ENCODE measurements at places on chromosomes 1 and 21.

- DNase-seq: no peak
Observed at GRCh38 chr1:154620751-154621150, 12.8 kb upstream of the ADAR start.

GRCh38 chr1:108096089-108096488, 104.1 kb downstream of the SLC25A24 start:
- DNase-seq: no peak

DNA sequence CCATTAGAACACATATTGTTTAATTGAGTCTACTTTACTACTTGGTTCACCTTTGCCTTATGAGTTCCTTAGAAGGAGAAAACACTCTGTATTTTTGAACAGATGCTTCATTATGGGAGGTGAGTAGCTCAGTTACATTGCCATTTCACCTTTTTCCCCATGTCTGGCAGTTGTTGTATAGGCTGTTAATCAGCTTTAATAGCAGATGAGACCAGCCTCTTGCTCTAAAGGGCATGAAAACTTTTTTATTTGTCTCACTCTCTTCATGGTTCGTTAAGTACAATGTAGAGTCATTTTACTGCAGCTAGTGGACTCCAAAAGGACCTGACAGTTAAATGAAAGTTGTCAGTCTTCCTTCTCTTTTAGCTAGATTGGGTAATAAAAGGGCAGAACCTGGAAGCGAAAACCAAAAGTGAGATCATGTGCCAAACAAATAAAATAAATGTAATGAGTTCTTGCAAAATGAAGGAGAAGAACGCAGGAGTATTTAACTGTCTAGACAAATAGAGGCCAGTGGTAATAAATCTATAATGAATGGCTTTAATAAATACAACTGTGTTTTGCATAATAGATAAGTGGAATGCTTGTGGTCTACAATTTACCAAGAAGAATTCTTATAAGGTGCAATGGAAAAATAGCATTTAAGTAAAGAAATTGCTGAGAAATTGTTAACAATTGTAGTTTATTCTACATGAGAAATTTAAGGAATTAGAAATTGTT, 180.0 kb upstream of the NEGR1 start:
- no peak for DNase-seq

DNA sequence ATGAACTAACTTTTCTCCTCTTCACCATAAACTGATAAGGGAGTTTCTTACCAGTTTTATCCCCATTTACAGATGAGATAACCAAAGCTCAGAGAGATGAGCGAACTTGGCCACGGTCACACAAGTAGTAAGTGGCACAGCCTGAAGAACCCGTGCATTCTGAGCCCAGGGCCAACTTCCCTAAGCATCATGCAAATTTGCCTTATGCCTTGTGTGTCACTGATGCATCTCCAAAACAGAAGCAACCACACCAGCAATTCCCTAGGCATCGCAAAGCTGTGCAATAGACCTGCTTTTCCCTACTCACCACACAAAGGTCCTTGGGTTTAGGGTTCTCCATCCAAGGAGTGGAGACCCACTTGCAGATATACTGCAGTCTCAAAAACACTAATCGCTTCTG, 304.5 kb upstream of the KAZN start:
- DNase-seq: no peak

- peak; percentile 53 for DNase-seq
Observed at GRCh38 chr1:116128664-116129063, 17.5 kb downstream of the MAB21L3 start.

DNA sequence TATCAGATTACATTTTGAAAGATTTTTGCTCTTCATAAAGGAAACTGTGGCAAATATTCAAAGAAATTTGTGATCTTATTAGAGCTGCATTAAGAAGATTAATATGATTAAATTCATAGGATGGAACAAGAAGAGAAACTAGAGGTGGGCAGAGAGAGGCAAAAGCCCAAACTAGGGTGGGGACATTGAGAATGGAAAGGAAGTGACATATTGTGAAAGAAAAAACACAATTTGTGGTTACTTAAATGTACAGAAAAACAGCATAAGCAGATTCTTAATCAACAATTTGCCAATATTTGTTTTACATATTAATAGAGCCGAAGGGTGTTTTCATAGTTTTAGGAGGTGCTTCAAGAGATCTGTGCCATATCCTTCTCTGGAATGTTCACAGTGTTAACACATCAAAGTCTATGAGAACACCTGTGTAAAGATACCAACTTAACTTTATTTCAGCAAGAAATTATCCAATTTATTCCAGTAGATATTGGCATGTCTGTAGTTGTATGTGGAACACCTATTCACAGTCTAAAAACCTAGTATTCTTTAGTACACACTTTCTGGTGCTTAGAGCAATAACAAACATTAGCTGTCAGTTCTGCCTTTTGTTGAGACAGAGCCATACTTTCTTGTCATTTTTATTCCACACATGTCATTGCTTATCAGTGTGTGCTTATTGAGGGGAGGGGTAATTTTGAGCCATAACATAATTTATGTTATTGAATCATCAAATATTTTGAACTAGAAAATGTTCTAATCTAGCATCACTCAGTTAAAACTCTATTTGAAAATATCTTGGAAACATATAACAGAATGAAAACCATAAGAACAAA, 401.5 kb downstream of the PTPRC start:
- DNase-seq: no peak

- DNase-seq: no peak
Observed at GRCh38 chr1:206013026-206013795, 10.0 kb upstream of the RAB7B start.

GRCh38 chr1:4794020-4794780, 139.8 kb downstream of the AJAP1 start:
- DNase-seq: no peak

DNA sequence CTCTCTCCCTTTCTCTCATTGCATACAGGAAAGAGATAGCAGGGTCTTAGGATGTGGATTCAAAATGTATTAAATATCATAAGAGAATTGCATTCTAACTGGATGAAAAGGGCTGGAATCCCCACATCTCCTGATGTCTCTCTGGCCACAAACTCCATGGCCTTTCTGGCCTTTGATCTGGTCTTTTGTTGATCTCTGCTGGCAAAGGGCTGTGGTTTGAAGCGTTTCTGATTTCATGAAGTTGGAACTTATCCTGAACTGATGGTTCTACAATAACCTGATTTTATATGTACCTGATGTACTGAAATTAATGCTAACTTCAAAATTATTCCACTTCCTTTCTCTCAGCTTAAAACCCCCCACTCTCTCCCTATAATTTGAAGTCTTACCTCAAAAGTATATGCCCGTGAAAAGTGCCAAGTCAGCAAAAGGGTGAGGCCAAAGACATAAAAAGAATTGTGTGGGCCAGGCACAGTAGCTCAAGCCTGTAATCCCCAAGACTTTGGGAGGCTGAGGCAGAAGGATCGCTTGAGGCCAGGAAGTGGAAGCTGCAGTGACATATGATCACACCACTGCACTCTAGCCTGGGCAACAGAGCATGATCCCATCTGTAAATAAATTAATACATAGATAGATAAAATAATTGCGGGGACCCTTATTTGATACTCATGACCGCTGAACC, 6.4 kb upstream of the KIF14 start:
- no peak for DNase-seq

GRCh38 chr1:53807916-53808315, 30.2 kb downstream of the NDC1 start:
- no peak for DNase-seq

All from activated naive CD4-positive, alpha-beta T cell treated with Interleukin-2 at 50 U/mL for 16 hours (primary cell).